ENCODE measurements at places on chromosomes 11 and 22. TPM values are rescaled to one million over a fixed set of nuclear protein-coding genes. Genes with fewer than 3 reads are reported as not detected.

- H3K4me1 ChIP-seq: no peaks in the 10 kb centered on the region
- H3K27ac ChIP-seq: no peak within 1 kb of the TSS
- no peaks in the 10 kb centered on the region for H3K27me3 ChIP-seq
- H3K36me3 ChIP-seq: no peaks in the 10 kb centered on the region
Measured at GRCh38 chr11:104968355-104968855, at the start of gene CASP4. Gene CASP4 (minus strand): TSS chr11:104968574. CDS start chr11:104968525, 49 bp downstream.

DNA sequence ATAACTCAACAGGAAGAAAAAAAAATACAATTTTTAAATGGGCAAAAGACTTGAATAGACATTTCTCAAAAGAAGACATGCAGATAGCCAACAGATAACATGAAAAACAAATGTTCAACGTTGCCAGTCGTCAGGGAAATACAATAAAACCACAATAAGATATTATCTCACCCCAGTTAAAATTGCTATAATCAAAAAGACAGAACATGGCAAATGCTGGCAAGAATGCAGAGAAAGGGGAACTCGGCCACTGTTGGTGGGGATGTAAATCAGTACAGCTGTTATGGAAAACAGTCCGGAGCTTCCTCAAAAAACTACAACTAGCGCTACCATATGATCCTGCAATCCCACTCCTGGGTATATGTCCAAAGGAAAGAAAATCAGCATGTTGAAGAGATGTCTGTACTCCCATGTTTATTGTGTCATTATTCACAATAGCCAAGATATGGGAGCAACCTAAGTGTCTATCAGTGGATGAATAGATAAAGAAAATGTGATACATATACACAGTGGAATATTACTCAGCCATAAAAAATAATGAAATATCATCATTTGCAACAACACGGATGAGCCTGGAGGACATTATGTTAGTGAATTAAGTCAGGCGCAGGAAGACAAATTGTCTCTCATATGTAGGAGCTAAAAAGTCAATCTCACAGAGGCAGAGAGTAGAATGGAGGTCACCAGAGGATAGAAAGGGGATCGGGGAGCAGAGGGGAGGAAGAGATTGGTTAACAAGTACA, 12.2 kb upstream of the CYTH4 start:
- no peak overlapping the region for H3K27ac ChIP-seq
- H3K4me1 ChIP-seq: no peaks in the 10 kb centered on the region
- DNase-seq: no peak
- H3K27me3 ChIP-seq: peaks cover 3% of the 10 kb centered on the region

- no peak for DNase-seq
- no peaks in the 10 kb centered on the region for H3K4me1 ChIP-seq
- H3K4me3 ChIP-seq: no peak overlapping the region
- no peaks in the 10 kb centered on the region for H3K36me3 ChIP-seq
- 0 out of 2 replicates have a peak, but pooled peaks cover 2% of the 10 kb centered on the region for H3K27me3 ChIP-seq
Measured at GRCh38 chr11:61049063-61049377, 53.3 kb upstream of the CD5 start.

The SMIM35 gene
- total RNA-seq: not detected

DNA sequence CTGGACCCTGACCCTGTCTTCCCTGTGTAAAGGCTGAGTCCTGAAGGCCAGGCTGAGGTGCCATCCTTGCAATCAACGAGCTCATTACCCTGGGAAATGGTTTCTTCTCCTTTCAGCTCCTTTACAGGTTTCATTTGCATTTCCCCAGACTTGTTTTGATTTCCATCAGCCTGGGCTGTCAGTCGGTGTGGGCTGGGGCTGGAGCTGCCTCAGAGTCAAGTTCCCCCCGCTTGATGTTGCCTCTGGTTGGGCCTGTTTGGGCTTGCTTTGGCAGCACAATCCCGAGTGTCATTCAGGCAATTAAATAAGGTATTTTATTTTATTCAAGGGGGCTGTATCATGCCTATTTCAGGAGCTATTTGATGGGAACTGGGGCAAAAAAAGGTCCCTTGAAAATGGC, 424.9 kb downstream of the INSC start:
- H3K4me3 ChIP-seq: no peak overlapping the region
- H3K27ac ChIP-seq: no peak overlapping the region
- H3K27me3 ChIP-seq: no peaks in the 10 kb centered on the region
- H3K36me3 ChIP-seq: no peaks in the 10 kb centered on the region
- no peaks in the 10 kb centered on the region for H3K4me1 ChIP-seq

- no peaks in the 10 kb centered on the region for H3K36me3 ChIP-seq
- no peak for DNase-seq
Measured at GRCh38 chr11:33643167-33643824, 57.3 kb downstream of the C11orf91 start.

The TMEM191C gene
- total RNA-seq: 0.67 TPM

The SESN3 gene
- 10.5 TPM for total RNA-seq

DNA sequence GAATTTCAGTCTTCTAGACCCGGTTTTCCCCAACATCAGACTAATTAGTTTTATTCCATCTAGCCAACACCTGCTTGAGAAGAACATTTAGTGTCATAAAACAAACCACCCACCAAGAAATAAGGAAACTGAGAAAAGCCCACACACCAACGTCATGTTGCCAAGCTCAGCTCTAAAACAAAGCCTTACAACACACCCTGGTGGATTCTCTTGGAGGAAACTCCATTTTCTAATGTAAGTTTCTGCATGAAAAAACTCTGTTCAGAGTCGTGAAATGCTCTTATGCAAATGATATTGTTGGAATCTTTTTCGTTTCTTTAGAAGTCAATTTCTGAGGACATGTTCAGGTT, 105.0 kb upstream of the RAG2 start:
- H3K27ac ChIP-seq: no peak overlapping the region
- H3K4me3 ChIP-seq: no peak overlapping the region

The GGT5 gene
- total RNA-seq: 0.91 TPM

DNA sequence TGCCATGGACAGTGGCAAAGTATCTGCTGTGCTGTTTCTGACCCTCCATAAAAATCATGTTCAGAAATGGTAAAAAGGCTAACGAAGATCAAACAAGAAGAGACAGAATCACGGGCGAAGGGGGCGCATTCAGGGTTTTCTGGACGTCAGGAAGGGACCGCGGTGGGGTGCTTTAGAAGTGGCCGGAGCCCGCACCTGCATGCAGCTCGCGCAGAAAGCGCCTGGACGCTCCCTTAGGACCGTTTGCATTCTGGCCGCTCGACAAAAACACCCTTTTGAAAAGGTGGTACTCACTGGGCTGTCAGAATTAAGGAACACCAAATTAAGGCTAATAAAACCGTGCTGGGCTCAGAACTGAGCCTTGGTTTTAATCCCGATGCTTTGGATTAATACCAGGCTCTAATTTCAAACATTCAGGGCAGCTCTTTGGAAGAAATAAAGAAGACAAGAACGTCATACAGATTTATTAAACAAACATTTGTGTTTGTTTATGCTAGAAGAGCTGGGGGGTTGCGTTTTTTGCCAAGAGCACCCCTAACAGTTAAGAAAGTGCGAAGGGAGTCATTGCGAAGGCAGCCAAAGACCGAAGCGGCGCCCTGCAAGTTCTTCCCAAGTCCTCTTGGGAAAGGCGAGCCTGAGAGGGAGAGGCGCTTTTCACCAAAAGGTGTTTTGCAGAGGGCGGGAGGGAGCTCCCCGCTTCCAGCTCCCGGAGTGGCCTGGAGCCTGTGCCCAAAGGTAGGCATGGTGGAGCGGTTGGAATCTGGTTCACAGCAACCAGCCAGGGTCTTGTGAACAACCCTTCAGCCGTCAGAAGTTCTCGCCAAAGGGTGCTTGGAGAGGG, 47.7 kb upstream of the DBX1 start:
- no peak overlapping the region for H3K4me3 ChIP-seq
- no peak for DNase-seq
- H3K27me3 ChIP-seq: no peaks in the 10 kb centered on the region
- H3K36me3 ChIP-seq: 0 out of 2 replicates have a peak, but pooled peaks cover 4% of the 10 kb centered on the region

DNA sequence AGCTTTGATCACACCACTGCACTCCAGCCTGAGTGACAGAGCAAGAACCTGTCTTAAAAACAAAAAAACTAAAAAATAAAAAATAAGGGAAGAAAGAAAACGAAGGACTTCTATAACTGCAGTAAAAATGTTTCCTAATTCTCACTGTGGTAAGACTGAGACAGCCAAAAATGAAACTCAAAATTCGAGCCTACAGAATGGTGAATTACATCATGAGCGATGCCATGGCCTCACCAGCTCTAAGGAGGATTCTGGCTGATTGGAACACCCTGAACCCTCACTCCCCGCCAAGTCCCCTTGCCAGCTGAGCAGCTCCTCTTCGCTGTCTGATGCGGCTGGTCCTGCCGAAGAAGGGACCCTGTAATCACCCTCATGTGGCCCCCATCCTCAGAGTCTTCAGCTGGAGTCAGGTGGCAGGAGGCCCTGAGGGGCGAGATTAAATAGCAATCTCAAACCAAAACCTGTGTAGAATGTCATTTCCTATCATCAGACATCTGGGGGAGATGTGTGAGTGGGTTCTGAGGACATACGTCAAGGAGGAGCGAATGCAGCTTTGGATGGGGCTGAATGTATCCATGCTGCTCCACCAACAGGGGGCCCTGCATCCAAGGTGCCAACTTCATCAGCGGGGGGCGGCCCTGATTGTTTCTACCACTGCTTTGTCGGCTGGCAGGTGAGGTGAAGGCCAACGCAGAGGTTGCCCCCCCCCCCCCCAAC, 29.2 kb downstream of the PDGFB start:
- no peak overlapping the region for H3K4me3 ChIP-seq
- H3K36me3 ChIP-seq: no peaks in the 10 kb centered on the region
- H3K27ac ChIP-seq: no peak overlapping the region

- H3K27ac ChIP-seq: no peak overlapping the region
- peaks cover 16% of the 10 kb centered on the region for H3K36me3 ChIP-seq
- H3K4me3 ChIP-seq: no peak overlapping the region
Measured at GRCh38 chr11:57746920-57747319, 4.7 kb downstream of the BTBD18 start.

The IGLL1 gene
- not detected for total RNA-seq

- DNase-seq: no peak
- H3K27me3 ChIP-seq: no peaks in the 10 kb centered on the region
- H3K27ac ChIP-seq: no peak overlapping the region
- H3K36me3 ChIP-seq: 0 out of 2 replicates have a peak, but pooled peaks cover 8% of the 10 kb centered on the region
- H3K4me1 ChIP-seq: peaks cover 20% of the 10 kb centered on the region
Measured at GRCh38 chr11:46679241-46680163, 20.9 kb downstream of the ARHGAP1 start.

DNA sequence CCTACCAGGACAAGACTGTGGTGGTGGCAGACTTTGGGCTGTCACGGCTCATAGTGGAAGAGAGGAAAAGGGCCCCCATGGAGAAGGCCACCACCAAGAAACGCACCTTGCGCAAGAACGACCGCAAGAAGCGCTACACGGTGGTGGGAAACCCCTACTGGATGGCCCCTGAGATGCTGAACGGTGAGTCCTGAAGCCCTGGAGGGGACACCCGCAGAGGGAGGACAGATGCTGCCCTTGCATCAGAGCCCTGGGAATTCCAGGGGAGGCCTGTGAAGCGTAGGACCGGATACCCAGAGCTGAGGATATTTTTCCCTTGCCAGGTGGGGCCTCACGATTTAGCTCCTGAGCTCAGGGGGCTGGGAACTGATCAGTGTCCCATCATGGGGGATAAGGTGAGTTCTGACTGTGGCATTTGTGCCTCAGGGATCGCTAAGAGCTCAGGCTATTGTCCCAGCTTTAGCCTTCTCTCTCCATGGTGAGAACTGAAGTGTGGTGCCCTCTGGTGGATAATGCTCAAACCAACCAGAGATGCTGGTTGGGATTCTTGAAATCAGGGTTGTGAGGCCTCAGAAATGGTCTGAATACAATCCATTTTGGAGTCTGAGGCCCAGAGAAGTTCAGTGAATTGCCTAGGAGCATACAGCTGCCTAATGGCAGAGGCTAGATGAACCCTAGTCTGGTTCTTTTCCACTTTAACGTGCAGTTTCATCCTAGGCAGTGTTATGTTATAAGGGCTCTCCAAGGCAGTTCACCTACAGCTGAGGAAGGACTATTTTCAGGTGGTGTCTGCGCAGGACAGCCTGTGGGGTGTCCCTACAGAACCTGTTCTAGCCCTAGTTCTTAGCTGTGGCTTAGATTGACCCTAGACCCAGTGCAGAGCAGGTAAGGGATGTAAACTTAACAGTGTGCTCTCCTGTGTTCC, 19.5 kb downstream of the PIK3IP1 start:
- H3K4me1 ChIP-seq: no peaks in the 10 kb centered on the region
- peaks cover 19% of the 10 kb centered on the region for H3K36me3 ChIP-seq

The YPEL4 gene
- total RNA-seq: 0.04 TPM

- DNase-seq: no peak
- H3K4me3 ChIP-seq: no peak overlapping the region
- H3K27me3 ChIP-seq: no peaks in the 10 kb centered on the region
- no peaks in the 10 kb centered on the region for H3K4me1 ChIP-seq
- no peak overlapping the region for H3K27ac ChIP-seq
Measured at GRCh38 chr11:92867913-92868619, 101.4 kb upstream of the MTNR1B start.

The APOL3 gene
- total RNA-seq: not detected

- H3K27ac ChIP-seq: no peak overlapping the region
- H3K36me3 ChIP-seq: no peaks in the 10 kb centered on the region
- H3K4me3 ChIP-seq: no peak overlapping the region
Measured at GRCh38 chr11:73551677-73552076, 46.2 kb downstream of the FAM168A start.

DNA sequence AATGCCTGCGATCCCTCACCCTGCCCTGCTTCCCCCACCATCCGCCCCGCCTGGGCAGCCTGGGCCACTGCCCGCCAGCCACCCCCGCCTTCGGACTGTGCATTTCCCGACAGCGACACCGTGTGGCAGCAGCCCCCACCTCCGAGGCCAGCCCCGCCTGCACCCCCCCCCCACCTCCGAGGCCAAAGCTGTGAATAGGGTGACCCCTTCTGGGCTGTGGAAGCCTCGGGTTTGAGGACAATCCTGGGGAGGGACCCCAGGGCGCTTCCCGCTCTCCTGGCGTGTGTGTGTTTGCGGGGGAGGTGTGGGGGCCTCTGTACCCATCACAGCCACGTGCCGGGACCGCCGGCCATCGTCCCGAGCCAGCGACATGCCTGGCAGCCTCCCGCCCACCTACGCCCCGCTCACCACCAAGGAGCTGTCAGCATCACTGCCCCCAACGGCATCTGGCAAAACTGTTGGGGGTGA, 33.8 kb upstream of the PPARA start:
- 0 out of 2 replicates have a peak, but pooled peaks cover 2% of the 10 kb centered on the region for H3K36me3 ChIP-seq
- DNase-seq: peak; percentile 95
- H3K27ac ChIP-seq: no peak overlapping the region
- no peaks in the 10 kb centered on the region for H3K27me3 ChIP-seq
- H3K4me1 ChIP-seq: peaks cover 4% of the 10 kb centered on the region
- no peak overlapping the region for H3K4me3 ChIP-seq

Data from SJCRH30 (cell line).